ENCODE measurements at places on chromosomes 3 and 15. TPM values are rescaled to one million over a fixed set of nuclear protein-coding genes. Genes with fewer than 3 reads are reported as not detected.

Gene PLCB2
- total RNA-seq, result 156 TPM

Gene PLSCR4
- not detected for total RNA-seq

Gene RTP3
- not detected for total RNA-seq

Gene NR2E3
- not detected for total RNA-seq

Gene MCTP2
- 12.2 TPM for total RNA-seq

Gene CCR8
- total RNA-seq, result not detected

Gene LNP1
- 2.1 TPM for total RNA-seq

Gene SLC9A9
- 10.9 TPM for total RNA-seq

DNA sequence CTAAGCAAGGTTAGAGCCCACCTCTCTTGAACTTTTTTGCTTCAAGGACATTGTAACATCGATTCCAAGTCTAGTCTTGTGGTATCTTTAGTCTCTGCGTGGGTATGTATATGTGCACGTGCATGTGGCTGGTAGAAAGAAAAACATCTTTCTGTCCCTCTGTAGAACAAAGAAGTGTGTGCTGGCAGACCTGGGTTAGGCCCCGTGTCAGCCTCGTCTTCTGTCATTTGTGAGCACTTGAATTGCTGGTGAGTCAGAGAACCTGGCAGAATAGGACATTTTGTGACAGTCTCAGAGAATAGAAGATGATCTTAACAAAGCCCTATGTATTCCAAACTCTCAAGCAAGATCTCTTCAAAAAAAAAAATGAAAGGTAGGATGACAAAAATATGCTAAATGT is 102.2 kb upstream of the ATP10A start:
- H3K27me3 ChIP-seq, result peaks cover 5% of the 10 kb centered on the region
- no peak for DNase-seq
- H3K27ac ChIP-seq, result no peak overlapping the region
- no peaks in the 10 kb centered on the region for H3K4me1 ChIP-seq
- H3K36me3 ChIP-seq, result no peaks in the 10 kb centered on the region
- H3K4me3 ChIP-seq, result no peak overlapping the region

DNA sequence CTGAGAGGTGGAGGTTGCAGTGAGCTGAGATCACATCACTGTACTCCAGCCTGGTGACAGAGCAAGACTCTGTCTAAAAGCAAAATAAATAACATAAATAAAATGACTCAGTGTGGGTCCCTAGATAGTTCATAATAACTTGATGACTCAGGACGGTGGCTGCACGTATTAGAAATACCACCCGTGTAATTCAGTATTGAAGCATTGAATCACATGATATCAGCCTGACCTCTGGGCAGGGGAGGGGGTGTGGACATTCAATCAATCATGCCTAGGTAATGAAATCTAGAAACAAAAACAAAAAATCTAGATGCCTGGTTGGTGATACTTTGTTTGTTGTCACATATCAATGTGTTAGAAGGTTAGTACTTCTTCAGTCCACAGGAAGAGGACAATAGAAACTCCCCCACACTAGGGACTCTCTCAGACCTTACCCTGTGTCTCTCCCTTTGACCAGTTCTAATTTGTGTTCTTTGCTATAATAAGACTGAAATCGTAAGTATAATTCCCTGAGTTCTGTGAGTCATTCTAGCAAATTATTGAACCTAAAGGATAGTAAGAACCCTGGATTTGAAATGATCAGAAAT is 177.3 kb downstream of the GAP43 start:
- no peaks in the 10 kb centered on the region for H3K36me3 ChIP-seq
- DNase-seq, result no peak
- no peak overlapping the region for H3K4me3 ChIP-seq
- H3K27ac ChIP-seq, result no peak overlapping the region
- H3K4me1 ChIP-seq, result no peaks in the 10 kb centered on the region
- H3K27me3 ChIP-seq, result peaks cover 22% of the 10 kb centered on the region

DNA sequence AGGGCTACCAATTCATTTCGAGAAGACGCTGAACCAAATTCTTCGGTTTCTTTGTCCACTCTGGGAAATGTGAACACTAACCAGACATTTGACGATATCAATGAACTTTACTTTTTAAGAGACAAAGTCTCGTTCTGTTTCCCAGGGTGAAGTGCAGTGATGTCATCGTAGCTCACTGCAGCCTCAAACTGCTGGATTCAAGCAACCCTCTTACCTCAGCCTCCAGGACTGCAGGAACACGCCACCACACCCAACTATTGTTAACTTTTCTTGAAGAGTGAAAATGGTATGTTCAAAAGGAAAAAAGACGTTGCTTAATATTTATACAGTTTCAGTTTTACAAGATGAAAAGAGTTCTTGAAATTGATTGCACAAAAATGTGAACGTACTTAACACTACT is 30.6 kb downstream of the MB21D2 start:
- no peaks in the 10 kb centered on the region for H3K4me1 ChIP-seq
- H3K4me3 ChIP-seq, result no peak overlapping the region
- no peak overlapping the region for H3K27ac ChIP-seq
- no peaks in the 10 kb centered on the region for H3K36me3 ChIP-seq
- DNase-seq, result no peak

DNA sequence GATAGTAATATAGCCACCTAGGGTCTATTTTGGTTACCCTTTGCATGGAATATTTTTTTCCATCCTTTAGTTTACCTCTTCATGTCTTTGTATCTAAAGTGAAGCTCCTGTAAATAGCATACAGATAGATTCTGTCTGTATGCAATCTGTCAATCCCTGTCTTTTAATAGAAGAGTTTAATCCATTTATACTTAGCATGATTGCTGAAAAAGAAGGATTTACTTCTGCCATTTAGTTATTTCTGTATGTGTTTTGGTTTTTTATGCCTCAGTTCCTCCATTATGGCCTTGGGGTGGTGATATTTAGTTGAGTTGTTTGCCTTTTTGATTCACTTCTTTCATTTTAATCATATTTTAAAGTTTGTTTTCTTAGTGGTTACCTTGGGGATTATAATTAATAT is 29.0 kb downstream of the PCCB start:
- peaks cover 25% of the 10 kb centered on the region for H3K4me1 ChIP-seq
- no peak overlapping the region for H3K27ac ChIP-seq
- no peak for DNase-seq
- no peaks in the 10 kb centered on the region for H3K27me3 ChIP-seq
- H3K36me3 ChIP-seq, result peaks cover 68% of the 10 kb centered on the region

GRCh38 chr15:80026754-80027153 is 32.7 kb upstream of the ZFAND6 start:
- H3K4me1 ChIP-seq, result peaks cover 4% of the 10 kb centered on the region
- H3K27me3 ChIP-seq, result no peaks in the 10 kb centered on the region
- H3K27ac ChIP-seq, result no peak overlapping the region
- DNase-seq, result no peak
- H3K4me3 ChIP-seq, result no peak overlapping the region

DNA sequence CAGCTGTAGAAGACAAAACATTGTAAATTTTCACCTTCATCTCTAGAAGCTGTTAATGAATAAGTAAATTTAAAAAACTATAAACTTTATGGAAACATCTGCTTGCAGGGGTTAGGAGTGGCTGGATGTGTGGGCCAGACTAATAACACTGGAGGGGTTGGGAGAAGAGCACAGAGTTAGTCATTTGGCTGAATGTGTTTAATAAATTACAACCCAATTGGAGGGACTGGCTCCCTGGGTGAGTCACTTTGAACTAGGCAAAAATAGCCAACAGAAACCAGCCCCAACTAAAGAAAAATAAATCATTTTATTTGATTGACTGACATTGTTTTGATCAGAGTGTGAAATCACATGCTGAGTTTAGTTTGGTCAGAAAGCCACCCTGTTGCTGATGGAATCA is 21.8 kb downstream of the DGKG start:
- DNase-seq, result no peak
- peaks cover 10% of the 10 kb centered on the region for H3K4me1 ChIP-seq
- H3K27me3 ChIP-seq, result no peaks in the 10 kb centered on the region
